Fibroblast of the aortic adventitia (primary cell): ENCODE measurements at places on chromosomes 3 and 15.

DNA sequence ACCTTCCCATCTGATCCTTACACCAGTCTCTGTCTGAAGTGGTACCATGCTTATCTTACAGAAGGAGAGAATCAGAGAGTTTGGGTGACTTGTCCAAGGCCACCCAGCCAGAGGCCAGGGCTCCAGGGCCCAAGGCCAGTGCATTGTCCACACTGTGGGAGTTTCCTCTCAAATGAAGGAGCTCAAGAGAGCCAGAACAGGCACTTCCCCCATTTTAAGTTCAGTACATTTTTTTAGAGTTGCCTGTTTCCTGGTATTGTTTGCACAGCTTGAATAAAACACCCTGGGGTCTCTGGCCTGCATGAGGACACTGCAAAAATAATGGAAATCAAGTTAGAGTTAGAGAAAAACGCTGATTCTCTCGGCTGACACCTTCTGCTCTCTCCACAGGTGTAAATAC, 284.0 kb downstream of the SQOR start:
- no peak for DNase-seq

DNA sequence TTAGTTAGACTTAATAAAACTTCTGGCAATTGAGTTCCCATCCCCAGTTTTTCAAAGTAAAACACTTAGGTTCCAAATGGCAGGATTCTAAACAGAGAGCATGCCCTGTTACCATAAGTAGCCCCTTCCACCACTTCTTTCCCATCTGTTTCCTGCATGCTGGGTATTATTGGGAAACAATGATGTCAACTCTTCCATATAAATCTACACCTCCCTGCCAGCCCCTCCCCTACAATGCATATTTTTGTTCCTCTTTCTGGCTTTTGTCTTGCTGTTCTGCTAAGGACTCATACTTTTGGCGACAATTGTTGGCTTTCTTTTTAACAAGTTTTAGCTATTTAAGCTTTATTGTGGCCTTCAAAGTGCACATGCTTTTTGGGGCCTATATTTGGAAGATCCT, 11.1 kb downstream of the ARHGAP31 start:
- peak; percentile 77 for DNase-seq

GRCh38 chr3:173986861-173987410, 589.4 kb downstream of the NLGN1 start:
- DNase-seq, result no peak

DNA sequence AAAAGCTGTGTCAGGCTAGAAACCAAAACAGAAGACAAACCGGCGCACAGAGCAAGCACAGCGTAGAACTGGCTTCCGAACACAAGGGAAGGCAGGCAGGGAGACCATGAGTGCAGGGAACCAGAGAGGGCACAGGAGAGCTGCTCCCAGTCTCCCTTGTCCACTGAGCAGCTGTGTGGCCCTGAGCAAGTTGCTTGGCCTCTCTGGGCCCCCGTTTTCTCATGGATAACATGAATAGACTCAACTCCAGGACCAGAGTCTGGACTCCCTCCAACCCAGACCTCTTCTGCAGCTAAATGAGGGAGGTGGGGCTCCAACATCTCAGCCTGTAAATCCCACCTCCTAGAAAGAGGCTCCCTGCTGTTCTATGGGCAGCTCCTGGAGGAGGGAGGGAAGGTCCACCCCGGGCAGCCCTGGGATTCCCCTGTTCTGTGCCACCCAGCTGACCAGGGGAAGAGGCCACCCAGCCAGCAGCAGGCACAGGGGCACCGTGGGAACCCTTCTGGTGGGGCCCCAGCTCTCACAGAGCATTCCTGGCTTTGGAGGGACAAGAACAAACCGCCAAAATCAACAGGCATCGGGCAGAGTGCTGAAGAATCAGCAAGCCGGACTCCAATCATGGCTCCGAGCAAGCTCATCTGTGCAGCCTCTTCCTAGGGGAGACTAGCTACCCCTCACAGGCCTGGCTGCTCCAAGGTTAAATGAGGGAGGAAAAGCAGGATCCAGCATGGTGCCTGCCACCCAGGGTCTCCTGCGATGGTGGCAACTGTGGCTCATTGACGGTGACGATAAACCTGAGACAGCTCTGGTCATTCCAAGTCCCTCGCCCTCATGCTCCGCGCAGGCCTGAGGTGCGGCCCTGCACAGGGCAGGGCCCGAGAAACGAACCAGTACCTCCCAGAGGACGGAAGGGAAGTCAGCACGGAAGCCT, 15.1 kb downstream of the XXYLT1 start:
- no peak for DNase-seq

DNA sequence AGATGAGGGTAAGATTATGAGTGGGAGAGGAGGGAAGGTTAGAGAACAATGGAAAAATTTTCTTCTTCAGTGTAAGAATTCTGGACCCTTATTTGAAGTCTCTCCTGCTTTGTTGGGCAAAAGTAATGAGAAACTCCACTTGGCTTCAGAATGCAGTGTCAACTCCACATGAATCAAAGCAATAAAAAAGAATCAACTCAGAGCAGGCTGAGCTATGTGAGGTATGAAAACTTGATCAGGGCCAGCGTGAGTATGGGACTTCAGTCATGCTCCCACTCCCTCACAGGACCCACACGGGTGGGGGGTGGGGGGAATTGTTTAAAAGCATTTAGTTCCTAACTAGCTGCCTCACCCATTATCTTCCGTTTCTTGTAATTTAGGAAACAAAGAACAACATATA, 502.2 kb downstream of the PDCD6IP start:
- no peak for DNase-seq

- DNase-seq, result peak; percentile 35
These were observed 11.4 kb upstream of the CYP11A1 start for GRCh38 chr15:74378848-74379247.

GRCh38 chr3:143315766-143316165, 196.2 kb downstream of the CHST2 start:
- no peak for DNase-seq
